Effector memory CD8-positive, alpha-beta T cell (primary cell): ENCODE measurements at places on chromosomes 11 and 22.

- DNase-seq, result no peak
Observed at GRCh38 chr22:45885171-45885840, 91.7 kb downstream of the WNT7B start.

- DNase-seq, result no peak
Observed at GRCh38 chr22:19959043-19959586, 17.5 kb upstream of the TXNRD2 start.

DNA sequence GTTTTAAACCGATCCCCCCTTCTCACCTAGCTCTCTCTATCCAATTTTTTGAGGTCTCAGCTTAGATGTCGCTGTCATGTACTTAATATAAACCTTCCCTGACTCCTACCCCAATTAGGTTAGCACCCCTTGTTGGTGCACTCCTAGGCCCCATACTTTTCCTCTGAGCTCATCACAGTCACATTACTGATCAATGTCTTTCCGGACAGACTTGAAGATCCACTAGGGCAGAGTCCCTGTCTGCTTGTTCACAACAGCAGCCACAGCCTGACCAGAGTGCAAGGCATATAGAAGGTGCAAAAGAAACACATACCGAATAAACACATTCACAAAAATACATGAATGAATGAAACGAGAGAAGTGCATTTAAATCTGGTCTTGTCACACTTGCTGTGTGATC, 261.0 kb upstream of the NARS2 start:
- DNase-seq, result no peak

- no peak for DNase-seq
Observed at GRCh38 chr11:109970516-109971183, 122.5 kb upstream of the ZC3H12C start.

DNA sequence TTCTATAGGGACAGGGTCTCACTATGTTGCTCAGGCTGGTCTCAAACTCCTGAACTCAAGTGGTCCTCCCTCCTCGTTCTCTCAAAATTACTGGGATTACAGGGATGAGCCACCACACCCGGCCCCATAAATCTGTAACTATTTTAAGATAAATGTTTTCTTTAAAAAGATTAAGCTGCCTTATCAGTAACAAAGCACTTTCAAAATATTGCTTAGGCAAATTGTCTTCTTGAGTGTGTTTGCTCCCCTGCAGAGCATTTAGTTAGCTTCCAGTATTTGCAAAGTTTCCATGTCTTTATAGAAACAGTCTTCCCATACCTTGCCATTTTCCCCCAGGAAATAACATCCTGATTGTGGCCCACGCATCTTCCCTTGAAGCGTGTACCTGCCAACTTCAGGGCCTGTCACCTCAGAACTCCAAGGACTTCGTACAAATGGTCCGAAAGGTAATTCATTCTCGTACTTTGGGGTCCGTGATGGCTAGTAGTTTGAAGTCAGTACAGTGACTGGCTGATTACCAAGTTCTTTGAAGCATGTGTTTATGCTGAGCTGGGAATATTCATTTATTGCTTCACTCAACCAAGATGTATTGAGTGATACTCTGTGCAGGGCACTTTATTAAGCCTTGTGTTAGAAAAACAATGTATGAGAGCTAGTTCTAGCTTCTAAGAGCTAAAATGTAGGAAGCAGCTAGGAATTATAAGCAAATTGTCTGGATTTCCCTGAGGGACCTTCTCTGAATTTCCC, 30.4 kb upstream of the CRTAM start:
- DNase-seq, result no peak

- DNase-seq, result no peak
Observed at GRCh38 chr11:27451244-27451965, 21.2 kb downstream of the LGR4 start.

DNA sequence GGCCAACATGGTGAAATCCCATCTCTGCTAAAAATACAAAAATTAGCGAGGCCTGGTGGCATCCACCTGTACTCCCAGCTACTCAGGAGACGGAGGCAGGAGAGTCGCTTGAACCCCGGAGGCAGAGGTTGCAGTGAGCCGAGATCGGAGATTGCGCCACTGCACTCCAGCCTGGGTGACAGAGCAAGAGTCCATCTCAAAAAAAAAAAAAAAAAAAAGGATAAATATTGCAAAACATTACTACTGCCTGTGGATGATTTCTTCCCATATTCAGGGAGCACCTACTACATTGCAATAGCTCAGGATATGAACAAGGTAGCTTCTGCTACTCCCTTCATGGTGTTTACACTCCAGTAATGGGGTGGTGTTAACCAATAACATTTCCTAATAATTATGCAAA, 980.6 kb downstream of the NTM start:
- DNase-seq, result no peak

GRCh38 chr11:126162306-126163030, 49.0 kb downstream of the RPUSD4 start:
- no peak for DNase-seq

GRCh38 chr11:106399076-106399511, 321.6 kb downstream of the AASDHPPT start:
- DNase-seq, result no peak

DNA sequence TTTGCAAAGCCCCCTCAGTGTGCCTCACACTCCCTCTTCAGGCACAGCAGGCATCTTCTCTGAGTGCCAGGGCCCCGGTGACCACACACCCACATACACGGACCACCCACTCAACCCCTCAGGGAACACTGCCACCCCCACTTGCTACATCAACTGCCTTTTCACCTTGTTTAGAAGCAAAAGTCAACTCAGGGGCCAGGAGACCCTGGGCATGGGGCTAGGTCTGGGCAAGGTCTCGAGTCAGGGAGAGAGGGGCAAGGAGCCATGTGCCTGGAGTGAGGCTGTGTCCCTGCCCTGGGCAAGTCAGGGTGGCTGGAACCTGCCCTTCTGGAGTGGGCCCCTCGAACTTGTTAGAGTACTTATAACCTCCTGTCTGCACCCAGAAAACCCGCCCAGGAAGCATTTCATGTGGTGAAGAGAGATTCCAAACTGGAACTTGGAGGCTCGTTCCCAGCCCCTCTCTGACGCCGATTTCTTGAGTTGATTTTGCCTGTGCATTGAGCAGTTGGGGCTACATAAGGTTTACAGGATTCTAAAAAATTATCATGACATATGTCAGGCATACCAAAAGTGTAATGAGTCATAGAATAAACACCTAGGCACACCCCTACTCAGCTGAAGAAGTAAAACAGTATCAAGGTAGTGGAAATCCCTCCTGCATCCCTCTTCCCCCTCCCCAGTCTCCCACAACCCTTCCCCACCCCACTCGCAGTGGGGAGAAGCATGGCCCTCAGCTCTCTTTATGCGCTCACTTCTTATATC, 74.3 kb downstream of the MYEOV start:
- DNase-seq, result no peak

DNA sequence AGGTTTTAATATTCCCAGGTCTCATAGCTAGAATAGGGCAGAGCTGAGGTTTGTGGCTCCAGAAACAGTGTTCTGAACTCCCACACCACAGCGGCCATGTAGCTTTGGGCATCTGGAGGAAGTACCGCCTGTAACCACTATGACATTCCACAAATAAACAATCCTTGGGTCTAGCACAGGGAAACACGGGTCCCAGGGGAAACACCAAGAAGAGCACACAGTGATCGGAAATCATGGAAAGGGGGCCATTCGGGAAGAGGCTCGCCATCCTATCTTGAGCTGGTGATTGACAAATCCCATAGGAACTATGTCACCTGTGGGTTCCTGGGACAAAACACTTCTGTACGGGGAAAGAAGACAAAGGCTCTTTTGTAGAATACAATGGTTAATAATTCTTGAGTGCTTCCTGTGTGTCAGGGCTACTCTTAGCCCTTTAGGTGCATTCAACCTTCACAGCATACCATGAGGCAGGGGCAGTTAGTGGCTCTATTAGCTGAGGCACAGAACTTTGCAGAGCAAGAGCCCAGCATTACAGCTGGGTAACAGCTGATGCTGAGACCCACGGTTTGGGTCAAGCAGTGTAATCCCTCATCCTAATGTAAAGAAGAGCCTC, 514.2 kb downstream of the NTM start:
- no peak for DNase-seq

DNA sequence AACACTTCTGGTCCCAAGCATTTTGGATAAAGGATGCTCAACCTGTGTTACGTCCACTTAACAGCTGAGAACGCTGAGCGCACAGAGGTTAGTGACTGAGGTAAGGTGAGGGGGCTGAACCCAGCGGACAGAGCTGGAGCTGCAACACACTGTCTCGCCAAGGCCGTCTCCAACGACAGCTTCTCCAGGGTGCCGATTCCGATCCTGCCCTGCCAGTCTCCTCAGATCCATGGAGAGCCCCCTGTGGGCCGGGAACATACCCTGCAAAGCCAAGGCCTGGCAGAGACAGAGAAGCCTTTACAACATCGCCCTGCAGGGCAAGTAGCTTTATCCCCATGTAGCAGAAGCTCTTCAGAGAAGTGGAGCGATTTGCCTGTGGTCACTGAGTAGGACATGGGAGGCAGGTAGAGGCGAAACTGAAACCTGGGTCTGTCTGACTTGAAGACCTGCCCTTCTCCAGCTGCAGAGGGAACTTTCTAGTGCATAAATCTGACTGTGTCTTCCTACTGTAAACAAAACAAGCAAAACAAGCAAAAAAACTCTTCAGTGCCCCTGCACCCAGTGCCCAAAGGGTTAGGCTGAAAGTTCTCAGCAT, 72.8 kb downstream of the SCUBE1 start:
- DNase-seq, result no peak

- DNase-seq, result no peak
Observed at GRCh38 chr22:47337161-47337621, 574.7 kb downstream of the TBC1D22A start.

DNA sequence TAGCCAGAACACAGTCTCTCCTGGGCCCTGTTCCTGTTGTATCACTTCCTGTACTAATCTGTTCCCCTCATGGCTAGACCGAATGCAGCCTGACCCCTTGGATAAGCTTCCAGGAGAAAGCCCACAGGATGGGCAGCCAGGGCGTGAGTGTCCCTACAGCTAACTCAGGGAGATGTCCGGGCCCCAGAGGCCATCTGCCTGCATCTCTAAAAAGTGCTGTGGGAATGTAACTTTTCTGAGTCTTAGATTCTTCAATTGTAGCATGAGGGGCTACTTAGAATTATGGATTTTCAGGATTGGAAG, 7.7 kb upstream of the MALAT1 start:
- DNase-seq, result no peak

DNA sequence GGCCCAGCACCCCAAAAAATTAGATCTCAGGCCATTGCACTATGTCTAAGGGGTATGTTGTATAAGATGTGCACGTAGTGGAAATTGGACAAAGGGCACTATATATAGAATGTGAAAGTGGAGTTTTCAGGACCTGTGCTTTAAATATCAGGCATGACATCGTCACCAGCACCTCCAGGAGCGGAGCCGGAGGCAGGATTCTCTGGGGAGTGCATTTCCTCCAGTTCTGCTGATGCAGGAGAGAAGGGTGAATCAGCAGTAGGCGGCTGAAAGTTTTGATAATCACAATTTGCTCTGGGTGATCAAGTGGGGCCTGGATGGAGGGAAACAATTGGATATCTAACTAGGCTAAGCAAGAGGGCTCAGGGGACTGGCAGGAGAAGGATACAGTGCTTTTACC, 69.1 kb upstream of the NTM start:
- DNase-seq, result no peak

GRCh38 chr11:118771547-118772288, 19.2 kb downstream of the DDX6 start:
- no peak for DNase-seq

DNA sequence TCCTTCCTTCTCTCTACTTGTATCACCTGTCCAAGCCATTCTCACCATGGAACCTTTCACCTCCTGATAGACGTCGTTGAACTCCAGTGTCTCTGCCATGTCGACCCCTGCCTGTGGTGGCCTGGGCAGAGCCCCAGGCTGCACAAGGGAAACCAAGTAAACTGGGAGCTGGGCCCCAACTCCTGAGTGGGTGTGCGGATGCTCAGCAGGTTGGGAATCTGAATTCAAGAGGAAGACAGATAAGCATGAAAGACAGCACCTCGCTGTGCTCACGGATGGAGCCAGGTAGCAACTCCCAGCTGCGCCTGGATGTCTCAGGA, 709 bp downstream of the SSRP1 start:
- DNase-seq, result no peak

DNA sequence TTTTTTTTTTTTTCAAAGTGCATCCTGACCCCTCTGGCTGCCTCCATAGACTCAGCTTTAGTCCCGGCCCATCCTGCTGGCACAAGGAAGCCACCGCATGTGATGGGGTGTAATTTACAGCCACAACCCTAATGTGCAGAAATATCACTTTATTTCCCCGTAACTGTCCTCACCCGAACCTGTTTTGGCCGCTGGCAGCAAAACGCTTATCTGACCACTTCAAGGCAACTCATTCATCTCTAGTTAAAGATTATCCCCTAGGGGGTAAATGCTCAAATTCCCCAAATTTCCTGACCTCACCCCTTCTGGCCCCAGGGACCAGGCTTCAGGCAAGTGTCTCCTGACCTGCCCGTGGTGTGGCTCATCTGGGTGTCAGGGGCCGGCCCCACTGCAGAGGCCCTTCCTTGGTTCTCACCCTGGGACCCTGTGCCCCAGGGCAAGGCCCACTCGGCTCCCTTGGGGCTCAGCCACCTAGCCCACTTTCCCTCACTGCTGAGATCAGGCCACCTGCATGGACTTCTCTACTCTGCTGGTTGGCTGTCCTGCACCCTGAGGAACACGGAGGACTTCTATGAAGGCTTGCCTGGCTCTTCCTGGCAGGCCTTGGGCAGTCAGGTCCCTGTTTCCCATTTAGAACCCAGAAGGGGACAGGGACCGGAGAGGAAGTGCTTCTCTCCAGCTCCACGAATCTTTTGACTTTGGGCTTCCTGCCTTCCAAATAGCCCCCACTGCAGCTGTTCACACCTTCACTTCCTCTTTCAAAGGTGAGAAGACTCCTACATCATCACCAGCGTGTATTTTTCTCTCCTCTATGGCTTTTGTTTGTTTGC, 53.3 kb downstream of the WNT11 start:
- DNase-seq, result peak; percentile 35

GRCh38 chr11:67373648-67374570, 511 bp upstream of the CLCF1 start:
- DNase-seq, result peak; percentile 84

GRCh38 chr11:33055375-33055774, 16.0 kb downstream of the TCP11L1 start:
- DNase-seq, result no peak

- DNase-seq, result no peak
Observed at GRCh38 chr11:69465236-69466000, 16.0 kb upstream of the LINC01488 start.

GRCh38 chr11:46381048-46381818, at the start of gene MDK:
Gene MDK (plus strand): TSS chr11:46381669. CDS start chr11:46382058, 389 bp downstream.
- no peak for DNase-seq

GRCh38 chr11:17498058-17498457, 21.4 kb upstream of the ABCC8 start:
- DNase-seq, result no peak

DNA sequence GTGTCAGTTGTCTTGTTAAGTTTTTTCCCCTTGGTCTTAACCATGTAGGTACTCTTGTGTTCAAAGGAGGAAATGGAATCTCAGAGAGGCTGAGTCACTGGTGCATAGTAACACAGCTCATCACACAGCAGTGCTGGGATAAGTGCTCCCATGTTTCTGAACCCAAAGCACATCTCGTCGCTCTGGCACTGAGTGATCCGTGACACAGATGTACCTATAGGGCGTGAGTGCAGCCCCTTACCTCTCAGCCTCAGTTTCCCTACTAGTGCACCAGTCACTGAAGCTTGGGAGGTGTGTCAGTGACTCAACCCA, 234.0 kb downstream of the ST3GAL4 start:
- no peak for DNase-seq
